ENCODE measurements at places on chromosomes 7 and 10.

DNA sequence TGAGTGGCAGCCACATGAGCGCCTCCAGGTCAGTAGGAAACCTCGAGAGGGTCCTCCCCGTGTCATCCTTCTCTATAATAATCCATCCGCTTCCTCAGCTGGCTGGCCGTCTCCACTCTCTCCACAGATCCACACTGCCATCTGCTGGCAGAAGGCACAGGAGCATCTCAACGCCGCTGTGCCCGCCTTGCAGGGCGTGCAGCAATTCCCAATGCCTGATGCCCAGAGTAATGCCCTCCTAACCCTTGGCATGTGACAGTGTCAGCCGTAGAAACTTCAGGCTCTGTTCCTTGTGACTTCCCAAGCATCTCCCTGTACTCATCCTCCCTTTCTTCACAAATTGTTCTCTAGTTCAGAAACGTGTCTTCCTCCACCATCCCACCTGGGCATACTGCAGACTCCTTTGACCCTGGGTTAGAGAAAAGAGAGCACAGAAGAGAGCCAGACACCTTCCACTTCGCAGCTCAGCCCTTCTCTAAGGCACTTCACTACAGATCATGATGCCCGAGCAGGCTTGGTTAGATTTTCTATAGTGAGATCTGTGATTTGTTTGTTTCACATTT is 70.8 kb downstream of the XPNPEP1 start:
- peak; percentile 43 for DNase-seq

DNA sequence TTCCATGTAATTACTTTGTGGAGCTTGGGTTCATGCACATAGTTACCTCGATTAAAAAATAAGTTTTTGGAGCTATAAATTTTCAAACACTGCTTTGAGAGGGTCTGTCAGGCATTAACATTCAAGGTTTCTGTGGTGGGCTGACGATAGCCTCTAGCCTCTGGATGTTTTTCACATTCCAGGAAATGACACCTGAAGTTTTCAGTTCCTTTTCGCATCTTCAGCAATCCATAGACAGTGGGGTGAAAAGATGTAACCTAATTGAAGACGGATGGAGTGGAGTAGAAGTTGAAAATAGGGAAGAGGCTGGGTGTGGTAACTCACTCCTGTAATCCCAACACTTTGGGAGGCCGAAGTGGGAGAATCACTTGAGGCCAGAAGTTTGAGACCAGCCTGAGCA is 197.7 kb downstream of the AUTS2 start:
- DNase-seq: no peak

DNA sequence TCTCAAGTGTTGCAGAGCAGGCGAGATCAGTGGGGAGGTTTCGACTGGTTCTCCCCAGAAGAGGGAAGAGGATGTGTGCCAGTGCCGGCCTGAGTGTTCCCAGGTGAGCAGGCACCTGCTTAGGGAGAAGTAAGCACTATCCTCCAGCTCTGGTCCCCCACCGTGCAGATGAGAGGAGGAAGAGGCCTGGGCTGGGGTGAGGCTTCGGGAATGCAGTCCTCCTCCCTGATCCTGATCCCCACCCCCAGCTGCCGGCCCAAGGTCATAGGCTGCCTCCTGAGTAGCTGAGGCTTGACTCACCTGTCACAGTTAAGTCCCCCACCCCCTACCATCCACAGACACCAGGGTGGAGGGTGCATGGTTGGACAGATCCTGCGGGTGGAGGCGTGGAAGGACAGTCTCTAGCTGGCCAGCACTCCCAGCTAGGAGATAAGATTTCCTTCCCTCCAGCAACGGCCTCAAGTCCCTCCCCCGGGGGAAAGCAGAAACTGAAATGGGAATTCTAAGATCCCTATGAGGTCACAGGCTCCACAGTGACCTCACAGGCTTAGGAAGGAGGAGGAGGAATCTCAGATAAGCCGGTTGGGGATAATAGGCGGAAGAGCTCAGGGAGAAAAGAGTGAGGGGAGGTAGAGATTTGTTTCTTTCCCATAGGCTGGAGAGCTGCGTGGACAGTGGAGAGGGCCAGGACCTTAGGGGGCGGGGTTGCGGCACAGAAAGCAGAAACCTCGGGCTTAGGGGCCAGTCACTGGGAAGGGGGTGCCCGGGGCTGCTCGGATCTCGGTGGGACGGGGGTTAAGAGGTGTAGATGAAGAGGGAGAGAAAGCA is 1.0 kb downstream of the LRCH4 start:
- DNase-seq: no peak

DNA sequence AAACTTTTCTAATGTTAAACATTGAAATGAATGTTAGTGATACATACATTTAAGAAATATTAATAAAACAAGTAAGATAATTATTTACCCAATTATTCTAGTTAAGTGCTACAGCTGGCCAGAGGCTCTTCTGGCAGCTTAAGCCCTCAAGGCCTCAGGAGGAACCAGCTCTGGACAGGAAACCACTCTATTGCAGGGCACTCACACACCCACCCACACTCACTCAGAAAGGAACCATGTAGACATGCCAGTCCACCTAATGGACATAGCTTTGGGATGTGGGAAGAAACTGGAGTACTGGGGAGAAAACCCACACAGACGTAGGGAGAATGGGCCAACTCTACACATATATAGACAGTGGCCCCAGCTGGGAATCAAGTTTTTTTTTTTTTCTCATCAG is 28.2 kb downstream of the UMAD1 start:
- DNase-seq: no peak

DNA sequence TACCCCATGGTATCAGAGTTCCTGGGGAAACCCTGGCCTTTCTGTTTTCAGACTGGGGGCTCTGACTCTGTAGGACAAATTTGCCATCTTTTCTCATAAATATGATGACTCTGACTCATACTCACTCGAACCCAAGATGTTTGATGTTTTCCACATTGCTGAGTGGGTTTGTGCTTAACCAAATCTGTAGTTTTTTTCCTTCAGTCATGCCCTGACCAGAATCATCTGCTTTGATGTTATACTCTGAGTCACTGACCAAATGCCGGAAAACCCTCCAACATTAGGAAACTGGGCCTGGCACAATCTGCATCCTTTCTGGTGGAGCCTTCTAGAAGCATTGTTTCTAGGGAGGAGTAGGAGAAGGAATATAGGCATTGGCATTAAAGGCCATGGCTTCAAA is 118.7 kb downstream of the C10orf105 start:
- no peak for DNase-seq

DNA sequence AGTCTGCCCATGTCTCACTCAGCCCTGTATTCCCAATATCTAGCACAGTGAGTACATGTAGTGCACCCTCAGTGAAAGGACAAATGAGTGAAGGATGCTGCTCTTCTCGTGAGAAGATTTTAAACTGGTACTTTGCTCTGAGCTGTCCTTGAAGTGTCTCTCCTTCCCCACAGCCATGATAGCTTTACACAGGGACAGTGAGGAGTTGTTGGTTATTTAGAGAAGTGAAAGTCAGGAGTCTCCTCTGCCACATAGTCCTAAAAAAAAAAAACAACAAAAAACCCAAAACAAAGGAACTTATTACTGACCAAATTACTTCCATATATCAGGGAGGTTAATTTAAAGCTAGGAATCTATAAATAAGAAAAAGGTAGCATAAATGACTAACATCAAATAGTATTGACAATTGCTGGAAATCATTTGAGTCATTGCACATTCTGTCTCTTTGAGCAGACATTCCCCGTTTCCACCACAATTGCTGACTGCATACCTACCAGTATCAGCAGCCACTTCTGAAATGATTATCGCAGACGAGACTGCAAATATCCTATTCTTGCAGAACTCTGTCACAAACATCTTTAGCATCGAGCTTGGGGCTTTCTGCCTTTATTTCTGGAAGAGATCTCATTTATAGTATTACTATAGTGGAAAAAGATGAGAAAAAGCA is 202.1 kb downstream of the PTEN start:
- DNase-seq: no peak

- no peak for DNase-seq
Observed at GRCh38 chr10:102195296-102195870, 30.7 kb upstream of the ELOVL3 start.

DNA sequence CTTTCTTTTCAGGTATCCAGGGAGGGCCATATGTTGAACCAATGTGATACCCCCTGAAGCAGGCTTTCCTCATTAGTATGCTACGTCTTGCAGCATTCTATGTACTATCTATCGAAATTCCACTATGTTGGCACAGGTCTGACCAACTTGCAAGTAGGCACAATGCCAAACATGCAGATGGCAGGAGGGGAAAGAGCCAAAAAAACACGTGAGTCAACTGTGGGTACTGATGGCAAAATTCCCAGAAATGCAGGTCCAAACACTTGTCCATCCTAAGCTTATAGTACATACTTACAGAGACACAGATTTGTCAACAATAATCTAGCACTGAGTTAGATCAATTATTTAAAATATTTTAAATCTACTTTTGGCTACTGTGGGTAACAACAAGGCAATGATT is 394.9 kb downstream of the DGKB start:
- DNase-seq: no peak

Data from activated T-helper 9 cell treated with anti-CD3 and anti-CD28 coated beads, Interleukin-2, amount 50 U/mL, for 16 hours (primary cell).